ENCODE measurements at places on chromosomes 3 and 15.

GRCh38 chr3:31486865-31487533 is 45.7 kb upstream of the STT3B start:
- no peak for DNase-seq

- DNase-seq = no peak
Observed at GRCh38 chr3:150220799-150221198, 187.3 kb upstream of the TSC22D2 start.

DNA sequence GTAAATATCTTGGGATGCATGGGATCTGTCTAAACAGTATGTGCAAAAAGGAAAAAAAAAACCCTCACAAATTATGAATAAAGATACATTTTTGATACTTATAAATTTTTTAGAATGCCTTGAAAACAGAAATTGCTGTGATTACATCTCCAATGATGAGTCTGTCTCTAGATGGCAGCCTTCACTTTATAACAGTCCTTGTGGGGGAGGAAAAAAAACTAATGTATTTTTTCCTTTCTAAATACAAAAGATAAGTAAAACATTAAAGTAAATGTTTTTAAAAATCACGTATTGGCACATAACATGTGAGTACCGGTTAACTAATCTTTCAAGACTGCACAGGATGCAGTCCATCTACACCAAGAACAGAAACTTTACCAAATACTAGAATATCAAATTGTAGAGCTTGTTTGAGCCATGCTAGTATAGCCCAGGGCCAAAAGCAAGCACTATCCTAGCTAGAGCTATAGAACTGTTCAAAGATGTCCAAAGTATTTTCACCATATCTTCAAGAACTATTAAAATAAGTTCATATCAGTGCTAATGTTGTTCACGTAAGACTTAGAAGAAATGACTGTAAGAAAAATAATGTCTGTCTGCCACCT is 206.4 kb downstream of the STAG1 start:
- no peak for DNase-seq

- DNase-seq = no peak
Observed at GRCh38 chr3:196949285-196949619, 6.9 kb upstream of the NCBP2 start.

DNA sequence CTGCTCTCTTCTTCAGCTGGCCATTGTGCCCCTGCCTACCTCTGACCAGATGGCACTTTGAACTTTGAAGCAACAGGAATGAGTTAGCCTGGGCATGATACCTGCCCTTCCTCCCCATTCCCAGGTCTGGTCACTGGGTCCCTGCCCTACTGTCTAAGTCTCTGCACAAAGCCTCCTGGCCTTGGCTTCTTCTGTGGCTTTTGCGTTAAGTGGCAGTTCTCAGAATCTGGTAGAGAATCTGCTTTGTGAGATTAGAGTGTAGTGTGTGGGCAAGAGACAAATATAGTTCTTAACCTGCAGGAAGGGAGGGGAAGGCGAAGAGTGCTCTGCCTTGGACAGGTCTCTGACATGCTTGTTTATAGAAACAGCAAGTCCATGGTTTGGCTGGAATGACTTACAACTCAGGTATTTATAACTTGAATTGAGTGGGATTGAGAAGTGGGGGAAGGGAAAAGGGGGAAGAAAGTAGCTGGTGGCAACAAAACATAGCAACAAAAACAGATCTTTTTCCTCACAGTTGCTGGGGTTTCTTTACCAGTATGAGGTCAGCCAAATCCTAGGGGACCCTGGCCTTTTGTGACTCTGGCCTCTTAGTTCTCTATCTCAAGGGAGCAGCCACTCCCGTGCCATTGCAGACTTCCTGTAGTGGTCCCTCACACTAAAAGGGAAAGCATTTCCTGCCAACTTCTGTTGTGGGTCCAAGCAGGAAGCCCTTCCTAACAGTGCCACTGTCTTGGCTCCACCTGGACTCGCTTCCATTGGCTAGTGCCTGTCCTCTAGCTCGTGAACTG is 16.7 kb downstream of the MAPKBP1 start:
- no peak for DNase-seq

DNA sequence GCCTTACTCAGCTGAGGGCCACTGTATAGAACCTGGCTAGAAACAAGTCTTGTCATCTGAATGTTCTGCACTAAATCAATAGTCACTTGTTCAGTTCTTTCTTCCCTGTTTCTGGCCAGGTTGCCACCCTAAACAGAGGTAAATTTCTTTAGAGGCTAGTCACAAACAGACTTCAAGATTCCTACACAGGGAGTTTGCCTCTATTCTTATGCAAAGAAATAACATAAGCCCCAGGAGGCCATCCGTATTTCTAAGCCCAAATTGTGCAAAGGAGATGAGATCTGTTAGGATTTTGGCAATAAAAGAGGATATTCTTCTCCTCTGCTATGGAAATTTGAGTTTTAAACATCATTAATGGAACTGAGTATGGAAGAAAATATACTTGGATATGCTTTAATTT is 4.9 kb downstream of the ZIC4 start:
- DNase-seq = no peak

- no peak for DNase-seq
Observed at GRCh38 chr15:70863450-70864218, 9.7 kb upstream of the LARP6 start.

- no peak for DNase-seq
Observed at GRCh38 chr3:128293930-128294329, 140.6 kb downstream of the EEFSEC start.

DNA sequence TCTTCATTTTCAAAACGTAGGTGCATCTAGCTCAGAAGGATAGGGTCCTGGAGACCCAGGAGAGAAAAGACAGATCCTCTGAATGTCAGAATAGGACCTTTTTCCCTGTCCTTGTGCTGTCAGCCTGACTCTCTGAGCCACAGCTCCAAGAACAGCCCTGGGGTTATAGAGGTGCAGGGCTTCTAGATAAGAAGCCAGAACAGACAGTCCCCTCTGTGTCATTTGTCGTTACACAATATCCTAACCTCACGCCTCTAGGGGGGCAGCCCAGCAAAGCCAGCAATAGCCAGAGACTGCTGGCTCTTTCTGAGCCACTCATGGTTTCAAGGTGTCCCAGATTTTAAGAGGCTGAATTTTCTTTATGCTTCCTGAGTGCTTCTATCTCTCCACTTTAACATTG is 153.2 kb upstream of the THBS1 start:
- no peak for DNase-seq

DNA sequence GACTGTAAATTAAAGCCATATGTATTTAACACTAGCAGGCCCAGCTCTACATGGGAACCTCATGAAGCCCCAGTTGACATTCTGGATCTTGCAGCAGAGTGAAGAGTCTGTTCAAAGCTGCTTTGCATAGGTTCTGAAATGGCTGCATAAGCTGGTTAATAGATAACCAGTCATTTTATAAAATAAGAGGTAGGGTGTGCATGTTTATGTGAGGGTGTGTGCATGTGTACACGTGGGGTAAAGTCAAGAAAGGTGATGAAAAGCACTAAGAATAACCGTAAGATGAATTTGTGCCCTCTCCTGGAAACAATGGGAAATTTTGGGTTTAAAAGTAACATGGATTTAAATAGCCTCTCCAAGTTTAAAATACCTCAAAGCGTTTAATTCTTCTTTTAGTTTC is 33.0 kb downstream of the PAQR9 start:
- DNase-seq = no peak

GRCh38 chr3:45991341-45991740 is 4.3 kb downstream of the FYCO1 start:
- DNase-seq = no peak

GRCh38 chr3:37040231-37040630 is 46.9 kb downstream of the MLH1 start:
- no peak for DNase-seq

- DNase-seq = no peak
Observed at GRCh38 chr3:97161169-97161568, 346.8 kb downstream of the EPHA6 start.

- no peak for DNase-seq
Observed at GRCh38 chr15:47266566-47266965, 450.7 kb upstream of the SEMA6D start.
